Mesenchymal stem cell (in vitro differentiated cells and primary cell): ENCODE measurements at places on chromosomes 1 and 21.

GRCh38 chr1:24323281-24323680, 4.1 kb downstream of the GRHL3 start:
- peaks cover 24% of the 10 kb centered on the region for H3K4me1 ChIP-seq
- no peak for DNase-seq
- no peaks in the 10 kb centered on the region for H3K36me3 ChIP-seq
- H3K27me3 ChIP-seq, result peaks cover 89% of the 10 kb centered on the region
- no peak overlapping the region for H3K27ac ChIP-seq
- no peak overlapping the region for H3K4me3 ChIP-seq

GRCh38 chr21:41410767-41411448, 15.1 kb upstream of the MX1 start:
- H3K4me1 ChIP-seq, result no peaks in the 10 kb centered on the region
- H3K27ac ChIP-seq, result no peak overlapping the region
- no peak for DNase-seq
- H3K36me3 ChIP-seq, result no peaks in the 10 kb centered on the region
- no peak overlapping the region for H3K4me3 ChIP-seq

- DNase-seq, result peak; percentile 51
- peaks cover 3% of the 10 kb centered on the region for H3K4me1 ChIP-seq
- H3K36me3 ChIP-seq, result no peaks in the 10 kb centered on the region
- peak overlapping the region; percentile 88 for H3K4me3 ChIP-seq
- H3K27me3 ChIP-seq, result no peaks in the 10 kb centered on the region
Measured at GRCh38 chr1:183632114-183632513, 3.5 kb downstream of the ARPC5 start.

- H3K36me3 ChIP-seq, result no peaks in the 10 kb centered on the region
- H3K27ac ChIP-seq, result no peak overlapping the region
- no peak for DNase-seq
- H3K27me3 ChIP-seq, result no peaks in the 10 kb centered on the region
Measured at GRCh38 chr1:216246577-216247203, 176.6 kb downstream of the USH2A start.

DNA sequence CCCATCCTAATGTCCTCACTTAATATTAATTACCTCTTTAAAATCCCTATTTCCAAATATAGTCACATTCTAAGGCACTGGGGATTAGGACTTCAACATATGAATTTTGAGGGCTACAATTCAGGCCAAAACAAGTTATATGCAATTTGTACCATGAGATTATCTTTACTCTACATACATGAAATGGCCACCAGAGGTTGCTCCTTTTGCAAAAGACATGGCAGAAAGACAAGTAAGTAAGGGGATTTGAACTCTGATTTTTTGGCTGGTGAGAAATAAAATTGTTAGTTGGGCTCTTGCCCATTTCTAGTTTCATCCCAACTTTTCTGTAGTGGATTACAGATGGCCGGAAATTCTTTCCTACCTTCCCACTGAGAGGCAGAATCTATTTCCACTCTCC, 4.8 kb upstream of the ALG6 start:
- no peak for DNase-seq
- no peak overlapping the region for H3K27ac ChIP-seq
- H3K4me3 ChIP-seq, result no peak overlapping the region
- peaks cover 9% of the 10 kb centered on the region for H3K27me3 ChIP-seq

DNA sequence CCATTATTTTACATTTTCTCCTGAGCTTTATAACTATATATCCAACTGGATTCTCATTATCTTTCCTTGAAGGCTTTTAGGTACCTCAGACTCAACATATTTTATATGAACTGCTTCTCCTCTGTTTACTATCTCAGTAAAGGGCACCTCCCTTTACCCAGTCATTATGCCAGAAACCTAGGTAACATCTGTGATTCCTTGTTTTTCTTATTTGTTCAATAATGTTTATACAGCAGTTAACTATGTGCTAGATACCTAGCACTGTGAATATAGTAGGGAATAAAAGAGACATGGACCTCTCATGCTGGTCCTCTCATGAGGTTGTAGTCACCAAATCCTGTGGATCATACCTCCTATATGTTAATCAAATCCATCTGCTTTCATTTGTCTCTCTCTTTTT, 25.6 kb downstream of the PPP1R12B start:
- H3K4me1 ChIP-seq, result no peaks in the 10 kb centered on the region
- H3K4me3 ChIP-seq, result no peak overlapping the region
- H3K27me3 ChIP-seq, result no peaks in the 10 kb centered on the region
- no peak overlapping the region for H3K27ac ChIP-seq

DNA sequence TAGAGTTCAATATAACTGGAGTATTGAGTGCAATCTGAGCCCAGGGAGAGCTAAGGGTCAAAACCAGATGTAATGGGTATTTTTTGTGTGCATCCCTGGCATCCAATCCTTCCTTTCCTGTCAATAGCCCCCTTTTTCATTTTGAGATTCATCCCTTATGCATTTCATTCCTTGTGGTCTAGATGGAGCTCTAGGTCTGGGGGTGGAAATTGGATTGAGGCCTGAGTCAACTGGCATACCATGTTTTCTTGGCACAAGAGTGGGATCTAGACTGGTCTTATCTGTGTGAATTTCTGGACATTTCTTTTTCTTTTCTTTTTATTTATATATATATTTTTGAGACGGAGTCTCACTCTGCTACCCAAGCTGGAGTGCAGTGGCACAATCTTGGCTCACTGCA, 67.3 kb upstream of the RAB3GAP2 start:
- H3K36me3 ChIP-seq, result no peaks in the 10 kb centered on the region
- H3K4me3 ChIP-seq, result no peak overlapping the region
- peaks cover 5% of the 10 kb centered on the region for H3K4me1 ChIP-seq

- no peak for DNase-seq
- H3K4me1 ChIP-seq, result peaks cover 1% of the 10 kb centered on the region
- H3K36me3 ChIP-seq, result no peaks in the 10 kb centered on the region
- no peak overlapping the region for H3K27ac ChIP-seq
Measured at GRCh38 chr1:67110352-67110751, 24.4 kb downstream of the C1orf141 start.

- H3K27ac ChIP-seq, result no peak overlapping the region
- H3K4me1 ChIP-seq, result peaks cover 3% of the 10 kb centered on the region
- peaks cover 21% of the 10 kb centered on the region for H3K36me3 ChIP-seq
- H3K27me3 ChIP-seq, result no peaks in the 10 kb centered on the region
Measured at GRCh38 chr1:167728818-167729410, 7.1 kb downstream of the MPZL1 start.

DNA sequence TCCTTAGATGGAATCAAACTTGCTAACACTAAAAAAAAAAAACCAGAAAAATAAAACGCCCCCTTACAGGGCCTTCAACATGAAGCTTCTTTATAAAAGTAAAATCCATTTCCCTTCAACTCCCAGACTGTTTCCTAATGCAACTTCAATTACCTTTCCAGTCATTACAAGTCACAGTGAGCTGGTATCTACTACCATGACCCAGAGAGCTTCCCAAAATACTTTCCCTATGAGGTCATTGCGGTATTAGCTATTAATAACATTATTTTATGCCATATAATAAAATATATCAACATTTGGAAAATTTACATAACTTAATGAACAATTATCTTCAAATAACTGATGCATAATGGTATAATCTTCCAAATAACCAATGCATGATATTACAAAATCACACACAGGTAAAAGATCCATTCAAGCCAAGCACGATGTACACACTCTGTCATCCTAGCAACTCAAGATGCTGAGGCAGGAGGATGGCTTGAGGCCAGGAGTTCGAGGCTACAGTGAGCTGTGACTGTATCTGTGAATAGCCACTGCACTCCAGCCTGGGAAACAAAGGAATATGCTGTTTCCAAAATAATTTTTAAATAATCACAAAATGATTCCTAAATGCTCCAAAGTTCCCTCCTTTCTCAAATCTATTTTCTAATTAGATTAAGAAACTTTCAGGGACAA, 24.1 kb downstream of the EIF4G3 start:
- no peak overlapping the region for H3K27ac ChIP-seq
- H3K27me3 ChIP-seq, result no peaks in the 10 kb centered on the region
- H3K4me1 ChIP-seq, result peaks cover 6% of the 10 kb centered on the region
- no peak for DNase-seq
- peaks cover 11% of the 10 kb centered on the region for H3K36me3 ChIP-seq

DNA sequence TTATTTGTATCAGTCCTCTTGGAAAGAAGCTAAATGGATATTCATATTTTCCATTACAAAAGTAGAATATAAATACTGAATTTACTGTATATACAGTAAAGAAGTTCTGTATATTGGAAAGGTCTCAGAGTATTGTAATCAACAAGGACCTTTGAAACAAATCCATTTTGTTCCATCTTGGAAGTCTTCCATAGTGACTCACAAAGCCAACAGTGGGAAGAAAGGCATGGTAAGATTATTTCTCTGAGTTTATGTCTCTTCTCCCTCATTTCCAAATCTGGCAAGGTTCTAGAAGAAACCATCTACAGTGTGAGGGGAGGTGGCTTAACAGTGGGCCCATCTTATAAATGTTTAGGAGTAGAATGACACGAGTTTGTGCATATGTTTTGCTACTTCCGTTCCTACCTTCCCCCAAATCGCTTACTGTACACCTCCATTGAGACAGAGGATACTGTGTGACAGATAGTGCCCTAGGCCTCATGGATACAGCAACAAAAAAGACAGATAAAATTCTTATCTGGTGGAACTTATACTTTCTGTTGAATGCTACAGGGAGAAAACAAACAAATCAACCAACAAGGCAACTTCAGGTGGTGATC, 22.1 kb upstream of the SSX2IP start:
- H3K27me3 ChIP-seq, result no peaks in the 10 kb centered on the region
- H3K36me3 ChIP-seq, result no peaks in the 10 kb centered on the region
- H3K4me3 ChIP-seq, result no peak overlapping the region
- DNase-seq, result peak; percentile 26
- H3K4me1 ChIP-seq, result no peaks in the 10 kb centered on the region
- H3K27ac ChIP-seq, result no peak overlapping the region

- H3K4me3 ChIP-seq, result no peak overlapping the region
- H3K36me3 ChIP-seq, result no peaks in the 10 kb centered on the region
- H3K4me1 ChIP-seq, result peaks cover 17% of the 10 kb centered on the region
- no peak for DNase-seq
- no peak overlapping the region for H3K27ac ChIP-seq
- H3K27me3 ChIP-seq, result peaks cover 70% of the 10 kb centered on the region
Measured at GRCh38 chr21:41731081-41731480, 35.8 kb downstream of the RIPK4 start.

DNA sequence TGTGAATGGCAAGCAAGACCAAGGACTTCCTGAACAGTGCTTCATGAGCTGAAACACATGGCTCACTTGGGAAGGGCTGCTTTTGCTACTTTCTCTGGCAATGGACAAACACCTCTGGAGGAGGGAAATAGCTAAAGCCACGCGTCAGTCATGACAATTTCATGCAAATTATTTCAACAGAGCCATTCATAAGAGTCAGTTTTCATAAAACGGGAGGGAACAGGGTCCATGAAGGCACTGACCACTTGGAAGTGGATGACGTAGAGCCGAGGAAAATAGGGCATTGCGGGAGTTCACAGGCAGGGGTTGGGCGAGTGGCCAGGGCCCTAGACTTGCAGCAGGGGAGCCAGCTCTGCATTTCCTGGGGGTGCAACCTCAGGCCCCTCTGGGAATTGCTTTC, 43.9 kb downstream of the SDC3 start:
- no peaks in the 10 kb centered on the region for H3K4me1 ChIP-seq
- no peak overlapping the region for H3K27ac ChIP-seq
- no peaks in the 10 kb centered on the region for H3K36me3 ChIP-seq
- H3K4me3 ChIP-seq, result no peak overlapping the region

DNA sequence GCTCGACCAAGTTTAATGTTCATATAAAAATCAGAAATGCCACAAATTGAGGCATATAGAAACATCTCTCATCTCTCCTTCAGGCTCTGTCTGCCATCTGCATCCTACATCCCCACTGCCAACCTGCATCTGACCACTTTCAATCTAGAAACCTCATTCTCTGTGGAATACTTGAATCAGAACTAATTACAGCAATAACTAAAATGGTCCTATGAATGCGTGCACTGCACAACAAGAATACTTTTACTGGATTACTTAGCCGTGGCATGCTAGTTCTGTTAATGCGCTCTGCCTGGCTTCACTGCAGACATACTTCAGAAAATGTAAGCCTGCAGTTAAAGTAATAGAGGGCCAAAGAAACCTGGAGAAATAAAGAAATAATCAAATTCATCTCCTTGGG, 89.8 kb upstream of the NR5A2 start:
- H3K36me3 ChIP-seq, result no peaks in the 10 kb centered on the region
- peaks cover 8% of the 10 kb centered on the region for H3K27me3 ChIP-seq
- no peak overlapping the region for H3K27ac ChIP-seq
- no peaks in the 10 kb centered on the region for H3K4me1 ChIP-seq
- DNase-seq, result no peak
- no peak overlapping the region for H3K4me3 ChIP-seq

DNA sequence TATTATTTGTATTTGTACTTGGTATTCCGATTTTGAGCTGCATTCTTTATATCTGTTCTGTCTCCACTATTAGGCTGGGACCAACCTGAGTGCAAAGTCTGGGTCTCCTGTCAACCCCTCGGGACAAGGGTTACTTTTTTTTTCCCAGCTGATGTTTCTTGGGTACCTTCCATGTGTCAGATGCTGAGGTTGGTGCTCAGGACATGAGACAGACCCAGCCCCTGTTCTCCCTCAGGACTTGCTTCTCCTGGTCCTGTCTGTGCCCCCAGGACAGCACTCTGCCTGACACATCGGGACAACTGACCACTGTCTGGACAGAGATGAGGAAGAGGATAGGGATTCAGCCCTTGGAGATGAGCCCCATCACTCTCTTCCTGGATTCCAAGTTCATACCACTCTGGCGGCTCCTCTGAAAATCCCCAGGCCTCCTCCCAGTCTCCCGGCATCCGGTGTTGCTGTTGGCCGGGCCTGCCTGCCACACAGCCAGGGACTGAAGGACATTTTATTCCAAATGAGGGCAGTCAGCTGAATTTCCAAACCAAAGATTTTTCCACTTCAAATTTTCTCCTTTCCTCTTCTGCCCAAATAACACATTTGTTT, 55.6 kb upstream of the FMOD start:
- H3K27ac ChIP-seq, result no peak overlapping the region
- H3K27me3 ChIP-seq, result no peaks in the 10 kb centered on the region
- DNase-seq, result peak; percentile 22
- H3K4me3 ChIP-seq, result no peak overlapping the region
